ENCODE measurements at places on chromosomes 5 and 9.

DNA sequence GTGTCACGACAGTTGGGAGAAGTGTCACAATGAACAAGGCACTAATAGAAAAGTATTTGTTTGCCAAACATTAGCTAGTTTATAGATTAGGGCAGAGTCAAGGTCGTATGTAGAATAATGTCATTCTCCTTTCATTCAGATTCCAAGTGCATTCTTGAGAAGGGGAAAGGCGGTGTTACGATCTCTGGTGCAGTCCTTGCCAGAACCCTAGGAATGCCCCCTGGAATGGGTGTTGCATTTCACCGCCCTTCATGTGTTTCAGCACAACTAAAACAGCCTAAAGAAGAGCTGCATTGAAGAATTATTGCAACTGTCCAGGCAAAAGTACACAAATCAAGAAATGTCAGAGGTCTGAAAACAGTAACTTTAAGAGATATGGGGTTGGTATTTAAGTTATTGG is 721.0 kb upstream of the WWC1 start:
- no peak for DNase-seq

- no peak for DNase-seq
Measured at GRCh38 chr9:26756881-26757280, 135.7 kb downstream of the CAAP1 start.

- DNase-seq: no peak
Measured at GRCh38 chr5:151722546-151722945, 35.8 kb upstream of the SPARC start.

- DNase-seq: no peak
Measured at GRCh38 chr5:51392689-51393199, 9.5 kb downstream of the ISL1 start.

- DNase-seq: no peak
Measured at GRCh38 chr9:98303633-98304125, 48.2 kb upstream of the TBC1D2 start.

DNA sequence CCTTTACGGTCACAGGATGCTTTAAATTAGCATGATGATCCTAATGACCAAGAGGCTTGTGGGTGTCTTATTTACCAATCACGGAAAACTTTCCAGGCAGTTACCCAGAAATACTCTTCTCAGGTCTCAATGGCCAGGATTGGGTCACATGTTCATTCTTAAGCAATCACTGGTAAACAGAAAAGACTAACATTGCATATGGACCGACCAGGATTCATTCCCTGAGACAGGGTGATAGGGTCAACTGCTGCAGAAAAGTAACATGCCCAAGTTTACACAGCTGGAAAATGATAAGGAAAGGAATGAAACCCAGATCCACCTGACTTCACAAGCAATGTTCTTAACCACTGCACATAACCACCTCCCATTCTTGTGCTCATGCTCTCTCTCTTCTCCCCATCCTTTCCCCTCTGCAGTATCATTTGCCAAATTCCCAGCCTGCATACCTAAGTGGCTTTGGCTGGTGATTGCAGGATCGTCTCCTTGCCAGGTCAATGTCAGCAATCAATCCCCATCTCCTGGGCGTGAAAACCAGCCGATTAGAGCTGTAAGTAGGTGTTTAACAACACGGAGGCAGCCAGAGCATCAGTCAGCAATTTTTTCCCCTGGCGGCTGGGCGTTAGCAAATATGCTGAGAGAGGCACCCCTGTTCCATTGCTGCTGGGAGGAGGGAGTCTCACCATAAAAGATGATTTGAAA is 219.4 kb downstream of the NMUR2 start:
- DNase-seq: no peak

GRCh38 chr5:133399247-133399891 is 213.0 kb downstream of the FSTL4 start:
- DNase-seq: no peak

GRCh38 chr5:142659405-142659804 is 26.5 kb downstream of the FGF1 start:
- no peak for DNase-seq

GRCh38 chr9:94782355-94783101 is 56.0 kb downstream of the AOPEP start:
- no peak for DNase-seq

- no peak for DNase-seq
Measured at GRCh38 chr5:151432210-151432609, 15.2 kb upstream of the SLC36A1 start.

DNA sequence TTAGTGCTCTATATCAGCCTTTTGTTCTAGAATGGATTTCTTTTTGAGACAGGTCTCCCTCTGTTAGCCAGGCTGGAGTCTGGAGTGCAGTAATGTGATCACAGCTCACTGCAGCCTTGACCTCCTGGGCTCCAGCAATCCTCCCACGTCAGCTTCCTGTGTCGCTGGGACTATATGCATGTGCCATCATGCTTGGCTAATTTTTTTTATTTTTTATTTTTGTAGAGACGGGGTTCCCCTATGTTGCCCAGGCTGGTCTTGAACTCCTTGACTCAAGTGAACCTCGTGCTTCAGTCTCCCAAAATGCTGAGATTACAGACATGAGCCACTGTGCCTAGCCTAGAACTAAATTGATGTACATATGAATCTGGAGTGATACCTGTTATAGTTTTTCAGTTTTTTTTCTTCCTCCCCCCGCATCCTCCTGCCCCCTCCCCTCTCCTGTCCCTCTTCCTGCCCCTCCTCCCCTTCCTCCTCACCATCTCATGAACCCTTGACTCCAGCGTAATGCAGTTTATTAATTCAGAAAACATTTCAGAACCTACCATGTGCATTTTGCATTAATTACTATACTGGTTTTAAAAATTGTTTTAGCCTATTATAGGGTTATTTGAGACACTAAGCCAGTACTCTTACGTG is 37.4 kb upstream of the TNFAIP8 start:
- DNase-seq: no peak

- no peak for DNase-seq
Measured at GRCh38 chr5:61575103-61575502, 243.0 kb downstream of the ZSWIM6 start.

GRCh38 chr5:118302786-118303185 is 685.6 kb downstream of the DTWD2 start:
- DNase-seq: no peak

GRCh38 chr9:33065157-33066076 is 11.1 kb downstream of the SMU1 start:
- no peak for DNase-seq

GRCh38 chr5:3348576-3349535 is 246.8 kb upstream of the IRX1 start:
- DNase-seq: no peak

GRCh38 chr9:25374281-25374680 is 304.0 kb downstream of the TUSC1 start:
- no peak for DNase-seq

- no peak for DNase-seq
Measured at GRCh38 chr5:76385540-76385939, 17.5 kb upstream of the IQGAP2 start.

- DNase-seq: no peak
Measured at GRCh38 chr5:93601802-93602155, 18.8 kb downstream of the NR2F1 start.

GRCh38 chr5:112738191-112738560 is 491 bp downstream of the APC start:
- no peak for DNase-seq

DNA sequence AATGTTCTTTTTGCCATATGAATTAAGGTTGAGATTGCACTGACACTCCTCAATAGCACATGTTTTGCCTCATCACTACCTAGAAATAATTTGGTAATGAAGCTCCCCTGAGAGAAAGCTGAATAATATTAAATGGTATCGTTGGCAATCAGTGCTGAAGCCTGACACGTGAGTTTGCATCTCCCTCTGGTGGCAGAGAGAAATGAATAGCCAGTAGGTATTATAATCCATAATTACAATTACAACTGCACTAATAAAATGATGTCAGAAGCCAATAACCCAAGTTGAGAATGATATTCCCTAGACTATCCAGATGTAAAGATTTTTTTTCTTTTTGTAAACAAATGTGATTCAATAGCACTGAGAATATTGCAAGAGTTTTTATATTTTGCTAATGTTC is 700.3 kb downstream of the PTPRD start:
- peak; percentile 34 for DNase-seq

DNA sequence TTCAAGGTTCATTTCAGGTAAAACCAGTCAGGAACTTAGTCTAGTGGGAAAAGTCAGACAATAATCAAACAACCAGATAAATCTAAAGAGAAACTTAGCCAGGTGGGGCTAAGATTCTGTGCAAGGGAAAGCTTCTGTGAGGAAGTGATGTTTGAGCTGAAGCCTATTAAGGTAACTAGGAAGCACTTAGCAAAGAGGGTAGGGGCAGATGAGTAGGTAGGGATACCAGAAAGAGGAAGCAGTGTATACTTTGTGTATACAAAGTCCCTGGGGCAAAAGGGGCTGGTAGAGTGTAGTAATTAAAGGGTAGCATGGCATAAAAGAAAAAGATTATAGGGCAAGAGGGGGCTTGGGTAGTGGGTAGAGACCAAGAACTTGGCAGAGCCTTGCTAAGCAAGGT is 3.6 kb upstream of the SPATA24 start:
- peak; percentile 16 for DNase-seq

- DNase-seq: no peak
Measured at GRCh38 chr5:123033157-123033671, 3.3 kb downstream of the PPIC start.

DNA sequence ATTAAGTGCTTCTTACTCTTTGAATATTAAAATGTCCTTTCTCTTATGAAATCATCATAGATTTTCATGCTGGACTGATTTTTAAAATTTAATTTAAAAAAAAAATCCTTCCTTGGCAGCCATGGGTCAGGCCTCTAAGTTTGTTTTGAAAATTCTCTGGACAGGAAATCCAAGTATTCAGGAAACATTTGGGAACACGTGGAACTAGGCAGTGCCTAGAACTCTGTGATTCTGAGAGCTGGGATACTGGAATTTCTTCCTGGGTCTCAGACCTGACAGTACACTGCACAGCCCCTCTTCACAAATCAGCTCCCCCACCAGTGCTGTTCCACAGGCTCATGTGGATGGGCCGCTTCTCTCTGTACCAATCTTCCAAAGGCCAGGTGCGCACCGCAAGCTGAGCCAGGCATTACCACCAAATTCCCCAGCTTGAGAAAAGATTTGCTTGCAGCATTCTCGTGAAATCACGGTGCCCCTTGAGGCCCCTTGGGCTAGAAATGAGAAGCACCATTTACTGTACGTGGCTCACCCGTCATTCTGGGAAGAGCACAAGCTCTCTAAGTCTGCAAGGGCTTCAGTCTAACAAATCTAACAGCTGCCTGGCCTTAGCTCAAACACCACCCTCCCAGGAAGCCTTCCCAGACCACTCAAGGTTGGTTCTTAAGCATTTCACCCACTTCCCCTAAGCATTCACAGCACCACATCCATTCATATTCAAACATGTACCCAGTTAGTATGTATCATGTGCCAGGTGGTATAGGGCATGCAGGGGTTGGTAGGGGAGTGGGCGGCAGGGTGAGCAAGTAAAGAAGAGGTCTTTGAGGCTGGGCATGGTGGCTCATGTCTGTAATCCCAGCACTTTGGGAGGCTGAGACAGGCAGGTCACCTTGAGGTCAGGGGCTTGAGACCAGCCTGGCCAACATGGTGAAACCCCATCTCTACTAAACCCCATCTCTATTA is 26.5 kb downstream of the B4GALT1 start:
- DNase-seq: no peak

DNA sequence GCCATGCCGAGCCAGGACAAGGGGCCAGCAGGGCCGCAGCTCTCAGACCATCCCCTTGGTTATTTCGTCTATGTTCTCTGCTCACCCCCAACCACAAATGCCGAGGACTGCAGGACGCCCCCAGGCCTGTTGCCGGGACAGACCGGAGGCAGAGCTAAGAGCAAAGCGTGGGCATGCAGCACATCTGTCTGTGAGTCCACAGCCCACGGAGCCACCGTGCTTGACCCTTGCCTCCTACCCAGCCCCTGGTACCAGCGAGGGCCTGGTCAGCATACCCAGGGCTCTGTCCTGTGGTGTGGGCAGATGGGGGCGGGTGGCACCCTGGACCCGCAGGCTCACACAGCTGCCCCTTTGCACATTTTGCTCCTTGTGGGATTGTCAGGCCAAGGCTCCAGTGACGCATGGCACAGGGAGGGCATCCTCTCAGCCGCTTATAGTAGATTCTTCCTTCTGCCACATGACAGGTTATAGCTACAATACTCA is 4.7 kb downstream of the BRD3 start:
- DNase-seq: no peak

DNA sequence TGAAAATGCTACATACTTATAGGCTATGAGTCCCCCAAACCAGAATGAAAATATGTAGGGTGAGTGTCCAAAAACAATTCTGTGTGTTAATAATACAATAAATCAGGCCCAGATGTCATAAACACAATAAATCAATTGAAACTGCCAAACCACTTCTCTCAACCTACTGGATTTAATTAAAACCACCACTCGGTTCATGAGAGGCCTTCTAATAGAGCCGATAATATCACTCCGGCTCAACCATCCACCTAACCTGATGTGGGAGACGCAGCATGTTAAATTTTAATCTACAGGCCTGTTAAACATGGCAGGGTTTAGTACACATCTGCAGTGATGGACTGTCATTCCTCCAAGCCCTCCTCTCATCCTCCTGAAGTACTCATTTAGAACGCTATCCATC is 734.5 kb upstream of the ZNF608 start:
- DNase-seq: no peak

GRCh38 chr5:95086927-95087815 is 197.7 kb downstream of the MCTP1 start:
- DNase-seq: no peak

DNA sequence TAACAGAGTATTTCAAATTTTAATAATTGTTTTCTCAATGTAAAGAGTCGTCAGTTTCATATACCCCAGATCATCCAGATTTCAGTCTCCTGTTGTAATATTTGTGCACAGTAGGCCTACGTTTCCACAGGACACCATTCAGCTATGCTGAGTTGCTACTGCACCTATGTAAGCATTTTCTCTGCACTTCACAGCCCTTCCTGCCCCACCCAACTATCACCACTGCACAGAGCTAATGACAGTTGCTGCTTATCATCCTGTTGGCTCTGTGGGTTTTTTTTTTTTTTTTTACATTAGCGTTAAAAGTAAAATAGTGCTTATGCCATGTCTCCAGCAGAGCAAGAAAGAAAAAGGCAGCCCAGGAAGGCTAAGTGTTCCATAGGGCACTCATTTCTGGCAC is 5.9 kb upstream of the PRKACG start:
- no peak for DNase-seq

GRCh38 chr5:56476487-56476856 is 243.3 kb upstream of the ANKRD55 start:
- DNase-seq: no peak

- DNase-seq: no peak
Measured at GRCh38 chr5:88426441-88426840, 157.8 kb upstream of the TMEM161B start.

DNA sequence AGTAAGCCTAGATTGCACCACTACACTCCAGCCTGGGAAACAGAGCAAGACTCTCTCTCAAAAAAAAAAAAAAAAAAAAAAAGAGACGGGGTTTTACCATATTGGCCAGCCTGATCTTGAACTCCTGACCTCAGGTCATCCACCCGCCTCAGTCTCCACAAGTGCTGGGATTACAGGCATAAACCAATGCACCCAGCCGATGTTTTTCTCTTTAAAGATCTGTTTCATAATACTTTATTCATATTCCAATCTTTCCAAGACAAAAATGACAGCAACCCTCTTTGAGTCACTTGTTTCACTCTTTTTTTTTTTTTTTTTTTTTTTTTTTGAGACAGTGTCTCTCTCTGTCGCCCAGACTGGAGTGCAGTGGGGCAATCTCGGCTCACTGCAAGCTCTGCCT is 13.6 kb upstream of the LMNB1 start:
- no peak for DNase-seq

- no peak for DNase-seq
Measured at GRCh38 chr5:131538177-131538593, 96.8 kb downstream of the RAPGEF6 start.
